H1 (cell line): ENCODE measurements at places on chromosomes 1 and 21.

GRCh38 chr1:241638099-241638682 is 2.0 kb downstream of the CHML start:
- peak overlapping the region; percentile 99 for H3K4me3 ChIP-seq
- H3K36me3 ChIP-seq: peaks cover 21% of the 10 kb centered on the region
- H3K27me3 ChIP-seq: no peaks in the 10 kb centered on the region
- DNase-seq: no peak

GRCh38 chr1:62962901-62963776 is 179.2 kb downstream of the ATG4C start:
- H3K27me3 ChIP-seq: peaks cover 2% of the 10 kb centered on the region; the same call in 1 of the 2 replicates
- no peak overlapping the region for H3K27ac ChIP-seq
- no peak overlapping the region for H3K4me3 ChIP-seq
- H3K36me3 ChIP-seq: no peaks in the 10 kb centered on the region
- DNase-seq: peak; percentile 81
- H3K4me1 ChIP-seq: peaks cover 3% of the 10 kb centered on the region

GRCh38 chr1:10637834-10638558 is 158.4 kb downstream of the CASZ1 start:
- H3K27me3 ChIP-seq: peaks cover 31% of the 10 kb centered on the region
- no peak overlapping the region for H3K4me3 ChIP-seq
- H3K27ac ChIP-seq: no peak overlapping the region

- H3K27ac ChIP-seq: no peak overlapping the region
- no peak overlapping the region for H3K4me3 ChIP-seq
- H3K27me3 ChIP-seq: no peaks in the 10 kb centered on the region
- no peak for DNase-seq
These were observed 147.4 kb downstream of the OLFM3 start for GRCh38 chr1:101849356-101849755.

GRCh38 chr1:227299688-227300087 is 18.6 kb downstream of the CDC42BPA start:
- DNase-seq: no peak
- H3K4me3 ChIP-seq: no peak overlapping the region
- no peak overlapping the region for H3K27ac ChIP-seq
- no peaks in the 10 kb centered on the region for H3K36me3 ChIP-seq
- no peaks in the 10 kb centered on the region for H3K27me3 ChIP-seq
- H3K4me1 ChIP-seq: no peaks in the 10 kb centered on the region

DNA sequence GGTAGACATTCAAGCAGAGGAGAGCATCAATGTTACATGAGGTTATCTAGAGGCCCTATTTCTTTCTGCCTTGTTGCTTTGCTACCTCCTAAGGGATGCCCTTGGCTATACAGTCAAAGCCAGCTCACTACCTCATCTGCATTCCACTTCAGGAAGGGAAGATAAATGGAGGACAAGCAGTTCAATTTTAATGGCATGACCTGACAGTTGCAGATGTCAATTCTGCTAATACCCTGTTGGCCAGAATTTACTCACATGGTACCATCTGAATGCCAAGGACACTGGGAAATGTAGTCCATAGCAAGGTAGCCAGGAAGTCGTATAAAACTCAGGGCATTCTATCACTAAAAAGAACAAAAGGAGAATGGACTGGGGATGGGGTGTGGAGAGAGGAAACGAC is 31.5 kb downstream of the PALMD start:
- no peak for DNase-seq
- H3K4me3 ChIP-seq: no peak overlapping the region
- H3K36me3 ChIP-seq: no peaks in the 10 kb centered on the region
- H3K27me3 ChIP-seq: no peaks in the 10 kb centered on the region
- no peak overlapping the region for H3K27ac ChIP-seq

DNA sequence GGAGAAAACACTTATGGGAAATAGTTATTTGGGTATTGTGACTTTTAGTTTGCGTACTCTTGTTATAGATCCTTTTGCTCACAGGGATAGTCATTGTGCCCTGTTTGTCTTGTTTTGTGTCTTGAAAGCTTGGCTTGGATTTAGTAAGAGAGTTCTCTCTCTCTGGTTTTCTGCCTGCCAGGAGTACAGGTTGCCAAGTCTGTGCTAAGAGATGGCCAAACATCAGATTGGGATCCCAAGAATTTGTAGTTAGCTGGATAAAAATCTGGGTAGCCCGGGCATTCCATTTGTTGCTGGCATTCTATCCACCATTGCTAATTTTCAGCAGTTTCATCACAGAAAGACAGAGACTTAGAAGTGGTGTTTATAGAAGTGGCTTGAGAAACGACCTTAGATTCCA is 222.2 kb downstream of the NRIP1 start:
- 0 out of 2 replicates have a peak, but pooled peaks cover 7% of the 10 kb centered on the region for H3K36me3 ChIP-seq
- H3K4me1 ChIP-seq: no peaks in the 10 kb centered on the region; the same call in 1 of the 2 replicates
- no peak overlapping the region for H3K27ac ChIP-seq

DNA sequence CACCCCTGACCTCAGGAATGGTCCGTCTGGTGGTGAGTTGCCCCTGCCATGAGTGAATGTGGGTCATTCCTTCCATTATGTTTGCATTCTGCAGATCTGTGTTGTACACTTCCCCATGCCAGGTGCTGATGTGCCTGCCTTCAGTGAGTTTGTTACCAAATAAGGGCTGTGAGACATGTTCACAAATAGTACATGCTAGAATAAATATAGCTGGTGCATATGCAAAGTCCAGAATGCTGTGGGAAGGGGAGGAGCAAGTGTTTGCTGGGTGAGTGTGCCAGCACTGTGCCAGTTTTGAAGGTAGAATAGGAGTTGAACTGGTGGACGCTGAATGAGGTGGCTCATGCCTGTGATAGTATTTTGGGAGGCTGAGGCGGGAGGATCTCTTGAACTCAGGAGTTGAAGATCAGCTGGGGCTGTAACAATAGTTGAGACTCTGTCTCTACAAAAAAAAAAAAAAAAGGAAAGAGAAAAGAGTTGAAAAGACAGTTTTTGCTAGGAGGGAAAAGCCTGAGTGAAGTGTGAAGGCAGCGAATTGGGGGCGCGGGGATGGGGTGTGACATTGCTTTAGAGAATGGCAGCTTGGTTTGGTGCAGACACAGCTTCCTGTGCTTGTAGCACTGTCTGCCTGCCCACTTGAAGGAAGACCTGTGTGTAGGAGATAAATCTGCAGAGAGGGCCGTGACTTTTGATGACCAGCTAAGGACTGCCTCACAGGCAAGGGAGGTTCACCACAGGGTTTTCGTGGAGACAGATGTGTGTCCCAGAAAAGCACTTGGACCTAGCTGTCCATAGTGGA is 61.1 kb downstream of the LGR6 start:
- no peaks in the 10 kb centered on the region for H3K27me3 ChIP-seq
- peak; percentile 35 for DNase-seq
- H3K4me1 ChIP-seq: no peaks in the 10 kb centered on the region
- no peaks in the 10 kb centered on the region for H3K36me3 ChIP-seq

GRCh38 chr1:211965108-211965805 is 70.1 kb downstream of the INTS7 start:
- H3K36me3 ChIP-seq: peaks cover 2% of the 10 kb centered on the region; the same call in 1 of the 2 replicates
- no peaks in the 10 kb centered on the region for H3K4me1 ChIP-seq
- no peak overlapping the region for H3K4me3 ChIP-seq
- no peak for DNase-seq
- H3K27ac ChIP-seq: no peak overlapping the region
- no peaks in the 10 kb centered on the region for H3K27me3 ChIP-seq

DNA sequence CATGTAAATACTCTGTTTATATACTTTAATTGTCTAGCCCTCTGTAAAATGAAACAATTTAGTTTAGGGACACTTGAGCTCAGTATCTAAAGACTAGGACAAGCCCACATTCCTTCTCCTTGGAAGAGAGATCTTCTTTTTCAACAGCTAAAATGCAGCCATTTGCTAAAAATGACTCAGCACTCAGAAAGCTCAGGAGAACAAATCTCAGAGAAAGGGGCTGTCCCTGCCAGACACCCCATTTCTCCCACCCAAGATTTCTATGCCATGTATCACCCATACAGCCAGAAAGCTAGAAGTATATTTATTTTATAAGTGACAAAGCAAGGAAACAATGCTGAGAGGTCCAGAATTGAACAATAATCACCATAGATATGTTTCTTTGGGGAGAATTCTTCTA is 23.2 kb upstream of the PRDX6 start:
- no peaks in the 10 kb centered on the region for H3K27me3 ChIP-seq
- no peak overlapping the region for H3K4me3 ChIP-seq
- H3K36me3 ChIP-seq: no peaks in the 10 kb centered on the region
- peaks cover 8% of the 10 kb centered on the region for H3K4me1 ChIP-seq
- H3K27ac ChIP-seq: no peak overlapping the region

GRCh38 chr1:15110867-15111230 is 42.7 kb upstream of the TMEM51 start:
- H3K27ac ChIP-seq: no peak overlapping the region
- H3K4me3 ChIP-seq: no peak overlapping the region
- no peaks in the 10 kb centered on the region for H3K36me3 ChIP-seq
- DNase-seq: no peak
- H3K27me3 ChIP-seq: no peaks in the 10 kb centered on the region
- H3K4me1 ChIP-seq: peaks cover 32% of the 10 kb centered on the region

GRCh38 chr1:149936170-149936991 is at the start of gene MTMR11:
TSS of gene MTMR11 (minus strand) at chr1:149936879. CDS start at chr1:149936647, 232 bp downstream.
- no peak within 1 kb of the TSS for H3K27ac ChIP-seq
- H3K4me1 ChIP-seq: peaks cover 19% of the 10 kb centered on the region
- DNase-seq: no peak
- H3K27me3 ChIP-seq: no peaks in the 10 kb centered on the region

- H3K27ac ChIP-seq: no peak overlapping the region
- H3K4me1 ChIP-seq: peaks cover 15% of the 10 kb centered on the region
- H3K27me3 ChIP-seq: no peaks in the 10 kb centered on the region; the same call in 1 of the 2 replicates
- no peaks in the 10 kb centered on the region for H3K36me3 ChIP-seq
These were observed 22.1 kb downstream of the ACOT11 start for GRCh38 chr1:54570161-54570560.

- no peak for DNase-seq
- H3K4me3 ChIP-seq: no peak overlapping the region
- no peaks in the 10 kb centered on the region for H3K4me1 ChIP-seq
- H3K27ac ChIP-seq: no peak overlapping the region
These were observed 320.8 kb upstream of the USP24 start for GRCh38 chr1:55535724-55536544.

DNA sequence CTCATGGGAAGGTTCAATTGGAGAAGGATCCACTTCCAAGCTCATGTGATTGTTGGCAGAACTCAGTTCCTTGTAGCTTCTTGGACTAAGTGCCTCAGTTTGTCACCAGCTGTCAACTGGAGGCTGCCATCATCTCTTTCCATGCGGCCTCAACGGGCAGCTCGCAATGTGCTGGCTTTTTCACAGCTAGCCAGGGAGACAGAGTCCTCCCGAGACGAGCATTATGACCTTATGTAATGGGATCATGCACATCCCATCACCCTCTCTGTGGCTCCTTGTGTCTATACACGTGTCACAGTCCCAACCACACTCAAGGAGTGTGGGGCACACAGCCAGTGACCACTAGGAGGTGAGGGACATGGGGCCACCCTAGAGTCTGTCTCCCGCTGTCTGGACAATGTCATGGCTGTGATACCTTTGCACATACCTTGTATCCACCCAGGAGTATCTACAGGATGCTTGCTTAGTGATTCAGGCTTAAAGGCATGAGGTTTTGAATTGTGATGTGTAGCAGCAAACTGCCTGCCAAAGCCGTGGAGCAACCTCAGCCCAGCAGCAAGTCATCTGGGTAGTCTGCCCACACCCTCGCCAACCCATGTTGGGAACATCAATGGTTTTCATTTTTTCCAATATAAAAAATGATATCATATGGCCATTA is 3.9 kb upstream of the KRTAP10-6 start:
- no peak overlapping the region for H3K27ac ChIP-seq
- no peaks in the 10 kb centered on the region for H3K36me3 ChIP-seq
- peaks cover 2% of the 10 kb centered on the region for H3K4me1 ChIP-seq
- no peak overlapping the region for H3K4me3 ChIP-seq
- no peak for DNase-seq
- H3K27me3 ChIP-seq: no peaks in the 10 kb centered on the region
